Esophagus squamous epithelium (tissue), 5 donors: ENCODE measurements at places on chromosomes 13 and 19.

GRCh38 chr13:102466610-102467190 is 64.9 kb upstream of the FGF14 start:
- no peak for DNase-seq

DNA sequence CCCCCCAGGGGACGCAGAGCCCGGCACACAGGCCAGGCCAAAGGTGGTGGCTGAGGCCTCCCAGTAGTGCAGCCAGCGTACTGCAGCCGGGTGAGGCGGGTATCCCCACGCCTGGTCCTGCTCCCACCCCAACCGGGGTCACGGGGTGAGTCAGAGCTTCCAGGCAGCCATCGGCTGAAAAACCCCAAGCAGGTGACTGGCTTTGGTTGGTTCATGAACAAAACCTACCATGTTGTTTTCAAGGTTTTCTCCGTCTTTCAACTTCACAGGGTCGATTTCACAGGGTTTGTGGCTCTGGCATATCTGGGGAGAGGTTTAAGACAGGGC is 42.1 kb upstream of the C13orf46 start:
- DNase-seq, result no peak

- DNase-seq, result no peak
These were observed 504.8 kb upstream of the SLITRK5 start for GRCh38 chr13:87166348-87166747.

GRCh38 chr13:73417012-73417615 is 358.3 kb downstream of the KLF5 start:
- no peak for DNase-seq

- DNase-seq, result no peak
These were observed 11.3 kb downstream of the FPR1 start for GRCh38 chr19:51740356-51740755.

- DNase-seq, result no peak
These were observed 76.9 kb downstream of the ITGBL1 start for GRCh38 chr13:101529422-101529821.

- no peak for DNase-seq
These were observed 7.6 kb upstream of the ECH1 start for GRCh38 chr19:38838986-38839761.

GRCh38 chr13:110438211-110438610 is 123.3 kb downstream of the RAB20 start:
- DNase-seq, result no peak

- DNase-seq, result no peak
These were observed 27.9 kb downstream of the SIGLEC5 start for GRCh38 chr19:51602189-51602854.

- DNase-seq, result no peak
These were observed 65.8 kb downstream of the MRPL57 start for GRCh38 chr13:21242236-21242635.

DNA sequence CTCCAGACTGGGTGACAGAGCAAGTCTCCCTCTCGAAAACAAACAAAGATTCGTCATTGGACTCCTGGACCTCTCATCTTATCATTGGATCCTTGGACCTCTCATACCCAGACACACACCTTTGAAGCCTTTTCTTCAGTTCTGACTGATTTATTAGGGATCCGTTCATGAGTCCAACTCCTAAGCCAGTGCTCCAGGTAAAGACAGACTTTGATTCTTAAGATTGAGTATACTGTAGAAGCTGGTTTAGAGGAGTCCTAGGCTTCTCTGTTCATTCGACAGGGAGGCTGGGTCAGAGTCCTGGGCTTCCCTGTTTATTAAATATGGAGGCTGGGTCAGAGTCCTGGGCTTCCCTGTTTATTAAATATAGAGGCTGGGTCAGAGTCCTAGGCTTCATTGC is 38.7 kb downstream of the SACS start:
- no peak for DNase-seq

DNA sequence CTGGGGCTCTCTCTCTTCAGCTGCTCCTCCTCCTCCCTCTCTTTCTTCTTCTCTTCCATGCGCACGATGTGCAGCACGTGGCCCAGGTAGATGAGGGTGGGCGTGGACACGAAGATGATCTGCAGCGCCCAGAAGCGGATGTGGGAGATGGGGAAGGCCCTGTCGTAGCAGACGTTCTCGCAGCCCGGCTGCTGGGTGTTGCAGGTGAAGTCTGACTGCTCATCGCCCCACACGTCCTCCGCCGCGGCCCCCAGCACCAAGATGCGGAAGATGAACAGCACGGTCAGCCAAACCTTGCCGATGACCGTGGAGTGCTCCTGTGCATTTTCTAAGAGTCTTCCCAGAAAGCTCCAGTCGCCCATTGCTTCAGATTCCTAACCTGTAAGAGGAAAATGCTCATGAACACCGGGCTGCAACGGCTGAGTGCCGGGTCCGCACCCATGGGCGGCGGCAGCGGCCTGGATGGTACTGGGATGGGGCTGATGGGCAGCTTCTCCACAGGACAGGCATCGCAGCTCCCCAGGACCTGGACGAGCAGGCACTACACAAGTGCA is 17.8 kb downstream of the GJA3 start:
- DNase-seq, result no peak

DNA sequence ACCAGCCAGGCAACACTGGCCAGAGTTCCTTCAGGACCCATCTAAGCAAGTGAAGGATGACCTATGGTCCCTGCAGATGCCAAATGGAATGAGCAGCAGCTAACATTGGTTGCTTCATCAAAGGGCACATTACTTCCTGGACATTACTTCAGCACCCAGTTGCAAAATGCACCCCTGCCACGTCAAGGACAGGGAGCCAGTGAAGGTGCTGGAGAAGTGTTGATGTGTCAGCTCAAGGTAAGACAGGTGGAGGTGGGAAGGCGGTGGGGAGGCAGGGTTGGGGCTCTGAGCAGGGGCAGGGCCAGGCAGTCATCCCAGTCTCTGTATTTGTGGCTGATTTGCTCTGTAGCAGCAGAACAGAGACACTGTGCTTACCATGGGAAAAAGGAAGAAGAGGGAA is 14.6 kb downstream of the CSNK1A1L start:
- DNase-seq, result no peak

DNA sequence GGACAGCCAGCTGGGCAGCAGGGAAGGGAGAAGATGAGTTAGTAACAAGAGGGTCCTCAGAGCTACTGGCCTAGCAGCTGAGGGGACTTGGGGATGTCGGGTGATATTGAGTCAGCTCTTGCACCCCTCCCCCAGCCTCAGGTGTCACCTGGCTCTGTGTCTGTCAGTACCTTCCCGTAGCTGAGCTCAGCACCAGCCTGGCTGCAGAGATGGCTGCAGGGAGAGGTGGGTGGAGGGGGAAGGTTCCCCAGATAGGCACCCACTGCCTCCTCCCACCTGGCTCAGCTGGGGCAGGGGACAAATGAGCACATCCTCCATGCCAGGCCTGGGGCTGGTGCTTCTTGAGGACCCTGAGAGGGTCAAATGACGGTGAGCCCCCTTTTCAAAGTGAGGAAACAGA is 6.8 kb upstream of the KPTN start:
- DNase-seq, result no peak
